ENCODE measurements at places on chromosomes 13 and 19.

GRCh38 chr19:2058570-2059421 is 7.8 kb upstream of the MKNK2 start:
- no peak for DNase-seq

- DNase-seq = no peak
Measured at GRCh38 chr19:375395-376110, 31.0 kb upstream of the MIER2 start.

- DNase-seq = no peak
Measured at GRCh38 chr13:39485314-39485700, 117.7 kb downstream of the LHFPL6 start.

DNA sequence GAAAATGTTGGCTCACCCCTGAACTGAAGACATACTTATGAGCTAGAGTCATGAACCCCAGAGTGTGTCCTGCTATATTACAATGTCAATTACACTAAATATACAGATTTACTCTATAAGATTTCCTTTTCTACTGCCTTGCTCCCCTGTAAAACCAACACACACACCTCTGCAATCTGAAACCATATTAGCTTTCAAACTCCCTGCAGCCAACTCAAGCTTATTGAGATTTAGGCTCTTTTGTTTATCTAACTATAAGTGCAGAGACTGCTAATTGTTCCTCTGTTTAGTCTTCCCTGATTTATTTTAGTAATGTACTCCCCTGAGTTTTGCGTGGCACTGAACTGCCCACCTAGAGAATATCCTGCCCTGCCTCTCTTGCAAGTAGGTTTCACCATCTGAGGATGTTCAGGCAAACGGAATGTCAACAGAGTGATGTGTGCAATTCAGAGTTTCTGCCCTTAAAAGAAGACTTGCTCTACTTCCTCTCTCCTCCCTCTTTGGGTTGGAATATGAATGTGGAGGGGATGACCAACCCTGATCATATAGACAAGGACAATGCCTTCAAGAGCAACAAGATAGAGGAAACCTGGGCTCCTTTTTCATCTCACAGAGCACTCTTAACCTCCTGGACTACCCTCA is 22.3 kb downstream of the FAM216B start:
- no peak for DNase-seq

DNA sequence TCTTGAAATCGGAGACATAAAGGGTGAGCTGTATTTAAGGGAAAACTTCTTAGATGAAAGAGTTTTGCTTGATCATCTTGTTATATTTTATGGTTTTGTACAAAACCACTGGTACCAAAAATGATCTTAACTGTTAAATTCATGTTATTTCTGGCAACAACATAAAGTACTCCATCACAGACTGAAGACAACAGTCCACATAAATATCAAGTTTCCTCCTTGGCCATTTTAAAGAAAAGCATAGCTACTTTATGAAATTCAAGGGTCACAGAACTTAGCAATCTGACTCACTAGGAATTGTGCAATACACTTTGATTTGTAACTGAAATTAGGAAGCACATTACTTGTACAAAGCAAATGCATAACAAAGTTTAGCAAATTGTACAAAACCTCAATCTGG is 66.3 kb downstream of the TBC1D4 start:
- DNase-seq = no peak

GRCh38 chr13:98310485-98311199 is 133.6 kb upstream of the RNF113B start:
- DNase-seq = no peak

GRCh38 chr13:73578251-73578875 is 519.6 kb downstream of the KLF5 start:
- no peak for DNase-seq

- DNase-seq = no peak
Measured at GRCh38 chr13:93147298-93147645, 79.3 kb upstream of the GPC6 start.

DNA sequence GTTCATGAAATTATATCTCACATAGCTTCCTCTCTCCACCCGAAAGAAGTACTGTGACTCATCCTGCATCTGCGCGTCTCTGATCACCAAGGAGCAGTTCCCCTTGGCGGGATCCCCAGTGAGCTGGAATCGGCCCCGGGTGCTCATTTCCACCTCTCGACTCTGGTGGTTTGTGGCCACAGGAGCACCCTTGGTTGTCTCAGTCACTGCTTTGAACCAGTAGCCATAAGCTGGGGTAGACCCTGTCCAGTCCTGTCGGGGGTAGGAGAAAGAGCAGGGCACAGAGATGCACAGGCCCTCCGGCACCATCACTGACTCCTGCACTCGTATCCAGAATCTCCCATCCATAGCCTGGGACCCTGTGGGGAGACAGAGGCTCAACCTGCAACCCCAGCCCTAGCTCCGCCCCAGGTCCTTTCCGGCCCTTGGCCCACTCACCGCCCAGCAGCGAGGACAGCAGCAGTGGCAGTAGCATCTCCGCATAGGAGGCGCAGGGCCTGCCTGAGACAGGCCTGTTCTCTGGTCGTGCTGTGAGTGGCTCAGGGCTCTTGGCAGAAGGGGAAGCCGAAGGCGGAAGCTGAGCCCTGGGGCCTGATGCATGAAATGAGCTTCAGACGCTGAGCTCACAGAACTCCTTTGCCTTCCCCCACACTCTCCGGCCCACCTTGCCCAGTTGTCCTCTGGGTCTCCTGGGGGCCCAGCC is at the start of gene SIGLEC10:
Gene SIGLEC10, minus strand, starts transcription at position 536 of the 703 bp plus-strand sequence. Its CDS starts 61 bp downstream, at position 475.
- DNase-seq = no peak

DNA sequence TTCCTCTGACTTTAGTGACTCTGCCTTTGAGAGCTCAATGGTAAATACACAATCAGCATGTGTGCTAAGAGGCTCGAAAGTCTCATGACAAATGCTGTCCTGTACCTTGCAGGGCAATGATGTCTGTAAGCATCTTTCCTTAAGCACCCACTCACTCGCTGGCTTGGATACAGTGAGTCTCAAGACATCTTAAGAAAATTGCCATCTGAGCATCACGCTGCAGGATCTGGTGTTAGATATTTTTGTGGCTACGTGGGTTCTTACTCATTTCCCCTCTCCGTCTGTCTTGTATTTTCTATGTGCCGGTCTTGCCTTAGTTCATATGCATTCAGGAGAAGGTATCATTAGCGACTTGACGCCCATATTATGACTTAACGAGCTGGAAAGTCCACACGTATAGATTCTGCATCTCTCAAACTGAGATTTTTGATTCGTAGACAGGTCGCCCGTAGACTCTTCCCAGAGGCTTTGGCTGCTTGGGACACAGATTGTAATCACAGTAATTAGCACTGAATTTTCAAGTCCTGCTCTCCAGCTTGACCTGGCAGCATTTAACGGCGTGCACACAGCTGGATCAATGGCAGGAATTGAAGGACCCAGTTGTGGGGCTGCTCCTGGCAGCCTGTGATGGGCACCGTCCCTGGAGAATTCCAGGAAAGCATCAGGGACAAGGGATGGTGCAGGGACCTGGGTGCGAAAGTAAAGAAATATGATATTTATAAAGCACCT is 231.2 kb downstream of the ZIC5 start:
- no peak for DNase-seq

DNA sequence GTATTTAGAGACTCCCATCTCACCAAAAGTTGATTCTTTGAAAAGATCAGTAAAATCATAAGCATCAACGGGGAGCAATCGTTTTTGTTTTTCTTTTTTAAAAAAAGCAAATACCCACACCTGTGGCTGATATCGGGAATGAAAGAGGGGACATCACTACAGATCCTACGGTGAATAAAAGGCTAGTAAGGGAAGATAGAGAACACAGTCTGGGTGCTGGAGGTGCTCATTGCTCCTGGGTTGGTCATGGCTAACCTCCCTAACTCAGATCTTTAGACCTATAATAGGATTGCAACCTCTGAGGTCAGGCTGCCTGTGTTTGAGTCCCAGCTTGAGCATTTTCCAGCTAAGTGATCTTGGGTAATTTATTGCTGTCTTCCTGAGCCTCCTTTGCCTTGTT is 1.1 kb downstream of the EHD2 start:
- no peak for DNase-seq
